AG04450 (cell line): ENCODE measurements at places on chromosomes 1 and 21.
A peak's percentile ranks its signal among the peaks of the same experiment; 100 is the strongest.

DNA sequence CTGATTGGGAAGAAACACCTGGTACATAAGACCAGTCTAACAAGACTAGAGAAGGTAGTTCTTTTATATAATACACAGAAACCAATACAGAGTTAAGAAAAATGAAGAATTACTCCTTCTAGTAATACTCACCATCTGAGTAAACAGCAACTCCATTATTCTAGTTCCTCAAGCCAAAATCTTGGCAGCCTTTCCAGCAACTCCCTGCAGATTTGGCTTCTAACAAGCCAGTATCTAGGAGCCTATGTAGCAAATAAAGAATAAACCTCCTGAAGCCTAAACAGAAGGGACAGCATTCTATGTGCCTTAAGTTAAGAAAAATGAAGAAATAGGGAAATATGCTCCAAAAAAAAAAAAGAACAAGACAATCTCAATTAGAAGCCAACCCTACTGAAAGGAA lies 24.5 kb downstream of the ERO1B start:
- no peak for DNase-seq

- DNase-seq = no peak
Measured at GRCh38 chr1:241611063-241611462, 29.1 kb downstream of the CHML start.

GRCh38 chr1:15371610-15372545 lies 37.8 kb upstream of the EFHD2 start:
- no peak for DNase-seq

GRCh38 chr1:9592510-9593075 lies 3.9 kb downstream of the TMEM201 start:
- DNase-seq = no peak

- peak; percentile 44 for DNase-seq
Measured at GRCh38 chr1:94270801-94271203, 33.4 kb upstream of the ARHGAP29 start.

DNA sequence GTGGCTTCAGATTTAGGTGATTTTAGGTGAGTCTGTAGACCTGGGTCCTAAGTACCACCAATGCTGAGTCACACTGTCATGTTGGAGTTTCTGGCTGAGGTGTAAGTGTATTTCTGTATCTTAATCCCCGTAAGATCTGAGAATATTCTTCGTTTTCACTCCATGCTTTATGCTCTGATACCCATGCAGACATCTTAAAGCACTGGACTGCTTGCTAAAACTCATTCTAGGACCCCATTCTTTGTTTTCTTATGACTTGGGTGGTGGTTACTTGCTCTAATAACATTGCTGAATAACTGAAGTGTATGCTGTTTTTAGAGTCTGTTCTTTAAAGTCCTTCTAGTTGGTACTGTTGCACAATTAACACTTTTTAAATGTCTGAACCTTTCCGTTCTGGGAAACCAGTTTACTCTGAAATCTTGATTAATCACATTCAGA lies 36.6 kb downstream of the CDC42 start:
- no peak for DNase-seq

DNA sequence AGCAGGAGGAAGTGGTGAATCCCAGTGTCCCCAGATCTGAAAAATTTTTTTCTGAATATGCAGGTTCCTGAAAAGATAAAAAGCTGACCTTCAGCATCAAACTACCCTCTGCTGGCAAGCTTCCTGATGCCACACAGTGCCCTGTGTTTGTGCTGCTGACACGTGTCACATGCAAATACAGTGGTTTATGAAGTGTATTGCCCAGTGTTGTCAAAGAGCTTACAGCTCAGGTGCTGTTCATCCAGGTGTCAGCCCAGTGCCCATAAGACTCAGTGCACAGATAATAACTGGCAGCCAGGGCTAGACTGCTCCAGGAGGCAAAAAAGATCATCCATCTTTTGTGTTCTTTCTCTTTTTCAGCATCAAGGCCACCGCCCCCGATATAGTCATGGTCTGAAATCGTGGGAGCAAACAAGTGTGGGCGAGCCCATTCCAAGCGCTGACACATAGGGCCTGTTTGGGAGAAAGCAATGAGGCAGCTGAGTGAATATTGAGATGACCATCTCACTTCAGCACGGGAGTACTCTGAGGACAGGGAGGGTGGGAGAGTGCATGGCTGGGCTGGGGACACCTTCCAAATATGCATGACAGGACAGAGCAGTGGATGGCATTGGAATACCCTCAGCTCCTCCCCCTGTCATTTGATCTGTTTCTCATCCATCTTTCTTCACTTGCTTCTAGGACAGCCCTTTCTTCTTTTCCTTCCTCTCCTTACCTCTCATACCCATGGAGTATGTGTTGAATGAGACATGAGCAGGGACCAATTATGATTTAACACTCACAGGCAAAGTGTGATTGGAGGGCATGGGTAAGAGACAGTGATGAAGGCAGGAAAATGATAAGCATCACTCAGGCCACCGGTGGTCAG lies 6.4 kb upstream of the KCNK1 start:
- DNase-seq = no peak

DNA sequence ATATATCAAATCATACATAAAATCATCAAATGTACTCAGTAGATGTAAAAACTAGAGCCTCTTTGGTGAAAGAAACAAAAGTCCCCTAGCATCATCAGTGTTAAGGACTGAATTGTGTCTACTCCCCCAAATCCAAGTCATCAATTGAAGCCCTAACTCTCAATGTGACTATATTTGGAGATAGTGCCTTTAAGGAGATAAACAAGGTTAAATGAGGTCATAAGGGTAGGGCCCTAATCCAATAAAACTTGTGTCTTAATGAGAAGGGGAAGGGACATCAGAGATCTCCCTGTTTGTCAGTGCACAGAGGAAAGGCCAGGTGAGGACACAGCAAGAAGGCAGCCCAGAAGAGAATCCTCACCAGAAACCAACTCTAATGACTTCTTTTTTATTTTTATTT lies 33.5 kb downstream of the USP24 start:
- DNase-seq = no peak

DNA sequence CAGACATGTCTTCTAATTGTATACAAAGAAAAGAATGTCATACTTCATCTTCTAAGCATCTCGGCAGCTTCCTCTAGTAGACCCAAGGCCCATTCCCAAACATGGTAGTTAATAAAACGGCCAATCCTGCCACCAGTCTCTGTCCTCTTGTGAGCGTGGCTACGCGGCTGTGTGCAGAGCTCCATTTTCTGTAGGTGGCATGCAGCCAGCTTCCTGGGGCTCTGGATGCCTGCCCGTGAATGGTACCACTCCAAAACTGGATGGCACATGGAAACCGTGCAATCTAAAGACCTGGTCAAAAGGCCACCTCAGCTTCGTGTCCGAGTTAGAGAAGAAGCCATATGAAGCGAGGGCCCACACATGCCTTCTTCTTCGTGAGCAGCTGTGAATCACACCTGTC lies 110.7 kb downstream of the SIPA1L2 start:
- DNase-seq = no peak

- DNase-seq = no peak
Measured at GRCh38 chr1:92808381-92808780, 23.5 kb upstream of the RPL5 start.

GRCh38 chr1:204418174-204419063 lies 6.8 kb upstream of the PPP1R15B start:
- no peak for DNase-seq

DNA sequence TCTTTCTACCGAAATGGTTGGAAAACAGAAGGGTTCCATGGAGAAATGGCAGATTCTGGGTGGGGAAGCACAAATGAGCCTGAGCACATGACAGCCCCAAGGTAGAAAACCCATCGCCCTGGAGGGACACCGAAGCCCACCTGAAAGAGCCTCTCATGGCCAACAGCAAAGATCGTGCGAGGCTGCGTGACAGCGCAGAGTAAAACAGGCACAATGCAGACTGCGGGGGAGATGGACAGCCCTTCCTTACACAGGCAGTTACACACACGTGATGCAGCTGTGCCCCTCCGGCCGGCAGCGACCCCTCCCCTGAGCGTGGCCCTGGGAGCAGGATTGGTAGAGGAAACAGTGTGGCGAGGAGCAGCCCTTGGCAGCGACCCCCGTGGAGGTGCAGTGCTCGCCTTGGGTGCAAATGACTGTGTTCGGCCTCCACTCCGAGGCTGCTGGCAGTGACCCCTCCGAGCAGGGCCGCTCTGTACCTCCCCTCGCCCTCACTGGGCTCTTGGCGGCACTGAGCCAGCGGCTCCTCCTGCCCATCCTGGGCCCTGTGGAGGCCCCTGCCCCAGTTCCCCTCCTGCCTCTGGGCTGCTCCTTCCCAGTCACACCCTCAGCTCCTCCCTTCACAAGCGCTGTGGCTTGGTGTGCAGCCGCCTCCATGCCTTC lies 120.9 kb upstream of the COL6A1 start:
- no peak for DNase-seq

DNA sequence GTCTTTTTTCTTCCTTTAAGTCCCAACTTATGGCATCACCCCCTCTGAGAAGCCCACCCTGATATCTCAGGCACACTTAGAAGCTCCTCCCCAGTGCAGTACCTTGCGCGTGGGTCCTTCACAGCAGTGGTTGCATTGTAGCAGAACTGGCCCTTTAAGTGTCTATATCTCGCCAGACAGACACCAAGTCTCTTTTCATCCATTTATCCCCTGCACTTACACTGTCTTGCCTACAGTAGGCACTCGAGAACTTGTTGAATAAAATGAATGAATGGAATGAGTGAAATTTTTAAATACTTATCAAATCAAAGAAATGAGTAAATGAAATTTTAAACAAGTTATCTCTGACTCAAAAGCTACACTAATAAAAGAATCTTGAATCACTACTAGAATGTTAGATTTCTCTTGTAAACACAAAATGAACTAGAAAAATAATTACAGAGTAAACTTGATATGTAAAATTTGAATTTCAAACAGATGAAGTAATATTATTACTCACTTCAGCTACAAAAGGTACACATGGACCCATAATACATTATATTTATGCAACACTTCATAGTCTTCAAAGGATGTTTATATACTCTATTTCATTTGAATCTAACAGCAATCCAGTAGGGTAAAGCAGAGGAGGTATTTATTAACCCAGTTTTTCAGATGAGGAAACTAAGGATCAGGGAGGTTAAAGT lies 54.7 kb upstream of the MAN1A2 start:
- DNase-seq = peak; percentile 4

- no peak for DNase-seq
Measured at GRCh38 chr1:18634276-18634675, 3.6 kb downstream of the PAX7 start.

DNA sequence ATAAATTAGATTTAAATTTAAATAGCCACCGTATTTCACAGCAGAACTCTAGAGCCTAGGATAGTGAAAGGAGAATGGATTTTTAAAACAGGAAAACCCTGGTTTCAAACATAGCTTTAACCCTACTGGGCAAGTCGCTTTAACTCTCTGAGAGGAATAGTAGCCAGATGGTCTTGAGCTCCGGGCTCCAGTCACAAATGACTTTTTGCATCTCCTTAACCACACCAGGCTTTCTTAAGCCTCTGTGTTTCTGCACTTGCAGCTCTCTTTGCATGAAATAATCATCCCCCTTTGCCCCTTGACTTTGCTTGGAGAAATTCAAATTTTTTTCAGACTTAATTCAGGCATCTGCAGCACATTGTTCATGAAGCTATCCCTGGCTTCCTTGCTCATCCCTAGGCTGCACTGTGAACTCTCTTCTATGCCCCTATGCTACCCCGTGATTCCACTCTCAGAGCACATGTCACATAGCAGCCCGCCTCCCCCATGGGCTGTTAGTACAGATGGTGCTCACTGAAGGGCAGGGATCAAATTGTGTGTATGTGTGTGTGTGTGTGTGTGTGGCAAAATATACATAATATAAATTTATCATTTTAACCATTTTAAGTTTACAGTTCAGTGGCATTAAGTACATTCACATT lies 68.8 kb upstream of the DAB1 start:
- no peak for DNase-seq

DNA sequence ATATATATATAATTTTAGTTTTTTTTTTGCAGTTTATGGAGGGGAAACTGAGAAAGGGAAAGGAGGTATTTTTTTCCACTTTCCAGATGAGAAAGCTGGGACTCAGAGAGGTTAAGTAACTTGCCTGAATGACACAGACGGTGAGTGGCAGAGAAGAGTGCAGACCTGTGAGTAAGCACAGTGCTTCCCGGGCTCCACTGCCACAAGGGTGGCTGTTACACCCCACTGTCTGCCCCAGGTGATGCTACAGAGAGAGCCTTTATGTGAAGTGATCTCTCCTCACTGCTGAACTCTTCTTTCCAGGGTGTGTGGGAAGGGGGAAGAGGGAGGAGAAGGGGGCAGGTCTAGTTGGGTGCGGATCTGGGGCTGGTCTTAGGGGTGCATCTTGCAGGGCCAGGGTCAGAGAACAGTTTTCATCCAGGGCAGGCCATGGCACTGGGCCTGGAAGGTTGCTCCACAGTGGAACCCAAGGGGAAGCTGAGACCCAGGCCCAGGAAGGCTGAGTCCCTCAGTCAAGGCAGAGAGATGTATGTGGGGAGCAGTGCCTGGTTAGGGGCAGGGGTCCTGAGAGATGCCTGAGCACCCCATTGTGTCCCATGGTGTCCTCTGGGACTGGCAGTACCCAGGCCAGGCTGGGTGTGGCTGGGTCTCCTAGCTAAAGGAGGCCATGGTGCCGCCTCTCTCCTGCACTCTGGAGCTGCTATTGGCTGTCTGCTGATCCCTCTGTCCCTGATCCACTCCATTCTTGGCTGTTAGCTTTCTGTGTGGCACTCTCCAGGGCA lies 357.5 kb downstream of the PTPRU start:
- no peak for DNase-seq

- no peak for DNase-seq
Measured at GRCh38 chr1:222096883-222097282, 355.0 kb upstream of the DUSP10 start.

GRCh38 chr1:224730965-224731364 lies 114.8 kb downstream of the CNIH3 start:
- no peak for DNase-seq

DNA sequence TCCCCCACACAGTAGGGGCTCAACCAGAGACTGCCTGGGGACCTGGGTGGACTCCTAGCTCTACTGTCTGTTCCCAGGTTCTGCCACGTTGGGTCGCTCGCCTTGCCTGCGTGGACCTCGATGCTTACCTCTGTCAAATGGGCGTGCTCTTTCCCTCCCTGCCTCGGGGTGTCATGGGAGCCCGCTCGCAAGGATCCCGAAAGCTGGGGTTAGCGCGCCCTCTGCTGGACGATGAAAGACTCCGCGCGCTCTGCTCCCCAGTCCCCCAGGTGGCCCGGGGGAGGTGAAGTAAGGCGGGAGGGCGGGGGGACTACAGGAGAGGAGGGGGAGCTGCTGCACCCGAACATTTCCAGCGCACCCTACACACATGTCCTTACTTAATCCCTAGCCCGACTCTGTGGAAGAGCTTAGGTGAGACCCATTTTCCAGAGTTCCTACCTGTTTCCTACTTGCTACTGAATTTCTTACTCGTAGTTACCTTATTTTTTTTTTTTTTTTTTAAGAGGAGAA lies 2.3 kb upstream of the BSND start:
- DNase-seq = no peak
